ENCODE measurements at places on chromosomes 3 and 15. TPM values are rescaled to one million over a fixed set of nuclear protein-coding genes. Genes with fewer than 3 reads are reported as not detected.

DNA sequence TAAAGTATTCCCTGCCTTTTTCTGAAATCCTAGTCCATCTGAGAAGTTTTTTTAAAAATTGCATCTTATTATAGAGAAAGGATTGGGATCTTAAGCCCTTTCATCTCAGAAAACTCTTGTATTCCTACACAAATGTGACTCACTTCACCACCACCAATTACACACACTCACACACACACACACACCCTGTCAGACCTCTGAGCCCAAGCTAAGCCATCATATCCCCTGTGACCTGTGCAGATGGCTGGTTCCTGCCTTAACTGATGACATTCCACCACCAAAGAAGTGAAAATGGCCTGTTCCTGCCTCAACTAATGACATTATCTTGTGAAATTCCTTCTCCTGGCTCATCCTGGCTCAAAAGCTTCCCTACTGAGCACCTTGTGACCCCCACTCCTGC lies 1181.9 kb downstream of the ROBO2 start:
- no peak for DNase-seq

GRCh38 chr3:97927704-97928103 lies 44.5 kb downstream of the RIOX2 start:
- no peak for DNase-seq

DNA sequence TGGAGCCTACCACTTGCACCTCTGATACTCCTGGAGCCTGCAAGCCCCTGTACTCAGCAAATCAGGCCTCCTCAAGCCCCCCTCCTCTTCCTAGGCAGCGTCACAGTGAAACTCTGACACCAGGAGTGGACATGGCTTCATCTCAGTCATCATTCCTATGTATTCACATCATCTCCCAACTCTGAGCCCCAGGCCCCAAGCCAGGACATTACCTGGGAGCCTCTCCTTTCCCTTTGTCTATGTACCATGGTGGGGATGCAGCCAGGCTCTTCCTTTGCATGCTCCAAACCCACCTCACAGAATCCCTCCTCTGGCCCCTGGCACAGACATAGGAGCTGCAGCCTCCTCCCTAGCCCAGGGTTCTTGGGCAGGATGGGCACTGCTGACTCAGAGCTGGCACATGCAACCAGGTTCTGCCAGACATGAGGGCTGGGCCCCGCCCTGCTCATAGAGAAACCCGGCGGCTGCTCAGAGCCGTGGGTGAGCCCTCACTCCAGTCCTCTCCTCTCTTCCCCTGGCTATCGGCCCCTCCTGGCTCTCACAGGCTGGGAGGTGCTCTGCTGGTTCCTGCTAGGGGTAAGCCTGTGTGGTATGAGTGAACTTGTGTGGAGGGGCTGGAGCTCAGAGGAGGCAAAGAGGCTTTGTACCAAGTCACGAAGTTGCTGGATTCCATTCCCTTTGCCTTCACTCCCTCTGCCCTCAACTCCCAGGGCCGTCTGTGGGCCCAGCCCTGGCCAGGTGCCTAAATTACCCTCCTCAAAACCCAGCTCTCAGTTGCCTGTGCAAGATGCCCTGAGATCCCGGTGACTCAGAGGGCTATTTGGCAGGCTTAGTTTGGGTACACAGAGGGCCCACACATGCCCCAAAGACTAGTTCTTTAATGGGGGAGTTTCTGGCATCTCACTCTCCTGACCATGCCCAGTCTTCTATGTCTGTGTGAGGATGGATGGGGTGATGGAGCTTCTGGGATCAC lies 1.9 kb upstream of the PLCD1 start:
- DNase-seq = peak; percentile 50

DNA sequence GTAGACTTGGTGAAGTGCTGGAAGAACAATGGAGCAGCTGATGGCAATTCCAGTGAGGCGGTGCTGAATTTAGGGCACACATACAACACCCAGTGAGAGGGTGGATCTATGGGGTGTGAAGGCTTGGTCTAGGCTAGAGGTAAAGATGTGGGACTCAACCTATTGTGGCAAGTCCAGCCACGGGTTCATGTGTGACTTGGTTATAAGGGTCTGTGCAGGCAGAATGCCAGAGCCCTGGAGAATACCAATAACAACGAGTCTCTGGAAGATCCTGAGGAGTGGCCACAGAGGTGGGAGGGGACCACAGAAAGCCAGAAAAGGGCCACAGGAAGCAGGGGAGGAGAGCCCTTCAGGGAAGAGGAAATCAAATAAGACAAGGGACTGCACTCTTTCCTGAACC lies 55.0 kb downstream of the VGLL4 start:
- DNase-seq = no peak

GRCh38 chr15:35912196-35912595 lies 366.2 kb upstream of the DPH6 start:
- no peak for DNase-seq

DNA sequence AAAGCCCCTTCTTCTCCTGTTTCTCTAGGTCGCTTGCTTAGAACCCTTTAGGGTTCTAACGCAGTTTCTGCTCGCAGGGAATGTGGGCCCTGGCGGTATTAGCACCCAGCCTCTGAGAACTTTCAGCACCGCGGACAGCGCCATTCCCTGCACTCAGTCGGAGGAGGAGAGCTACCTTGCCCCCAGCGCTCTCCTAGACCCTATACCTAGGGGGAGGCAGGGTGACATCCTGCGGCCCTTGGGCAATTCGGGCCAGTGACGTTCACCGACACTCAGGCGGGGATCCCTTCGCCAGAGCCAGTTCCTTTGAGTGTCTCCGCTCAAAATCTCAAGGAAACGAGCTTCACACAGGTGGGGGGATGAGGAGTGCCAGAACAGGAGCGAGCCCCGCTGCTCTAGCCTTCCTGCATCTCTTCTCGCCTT lies 1.3 kb downstream of the SLC7A14 start:
- peak; percentile 42 for DNase-seq

DNA sequence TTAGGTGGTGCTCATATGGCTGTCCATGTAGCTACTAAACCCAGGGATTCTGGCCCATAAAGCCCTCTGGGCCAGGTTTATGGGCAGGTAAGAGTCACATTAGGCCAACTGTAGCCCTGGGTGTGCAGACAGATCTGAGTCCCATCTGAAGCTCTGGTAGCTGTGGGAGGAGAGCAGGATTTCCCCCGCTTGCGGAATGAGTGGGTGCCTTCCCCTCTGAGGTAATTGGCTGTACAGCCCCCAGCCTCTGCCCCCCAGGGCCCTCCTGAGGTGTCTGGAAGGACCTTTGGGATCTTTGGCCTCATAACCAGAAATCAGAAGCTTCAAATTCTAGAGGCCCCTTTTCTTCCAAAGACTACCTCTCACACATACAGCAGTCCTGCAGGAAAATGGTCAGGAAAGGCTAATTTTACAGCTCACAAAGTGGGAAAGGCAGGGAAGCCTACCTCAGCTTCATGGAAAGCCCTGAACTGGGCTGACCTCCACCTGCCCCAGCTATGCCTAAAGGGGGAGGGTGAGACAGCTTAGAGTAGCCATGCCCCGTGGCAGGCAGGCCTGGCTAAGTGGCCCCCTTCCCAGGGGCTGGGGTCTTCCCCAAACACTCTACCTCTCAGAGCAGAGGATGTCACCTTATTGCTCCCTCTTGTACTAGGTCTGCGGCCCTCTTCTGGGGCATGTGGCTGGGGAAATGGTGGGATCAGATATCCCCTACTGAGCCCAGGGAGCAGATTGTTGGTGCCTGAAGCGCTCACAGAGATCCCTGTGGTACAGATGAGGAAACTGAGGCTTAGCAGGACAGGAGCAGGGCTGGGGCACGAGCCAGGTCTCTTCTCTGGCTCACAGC lies 16.8 kb downstream of the HEMK1 start:
- no peak for DNase-seq

DNA sequence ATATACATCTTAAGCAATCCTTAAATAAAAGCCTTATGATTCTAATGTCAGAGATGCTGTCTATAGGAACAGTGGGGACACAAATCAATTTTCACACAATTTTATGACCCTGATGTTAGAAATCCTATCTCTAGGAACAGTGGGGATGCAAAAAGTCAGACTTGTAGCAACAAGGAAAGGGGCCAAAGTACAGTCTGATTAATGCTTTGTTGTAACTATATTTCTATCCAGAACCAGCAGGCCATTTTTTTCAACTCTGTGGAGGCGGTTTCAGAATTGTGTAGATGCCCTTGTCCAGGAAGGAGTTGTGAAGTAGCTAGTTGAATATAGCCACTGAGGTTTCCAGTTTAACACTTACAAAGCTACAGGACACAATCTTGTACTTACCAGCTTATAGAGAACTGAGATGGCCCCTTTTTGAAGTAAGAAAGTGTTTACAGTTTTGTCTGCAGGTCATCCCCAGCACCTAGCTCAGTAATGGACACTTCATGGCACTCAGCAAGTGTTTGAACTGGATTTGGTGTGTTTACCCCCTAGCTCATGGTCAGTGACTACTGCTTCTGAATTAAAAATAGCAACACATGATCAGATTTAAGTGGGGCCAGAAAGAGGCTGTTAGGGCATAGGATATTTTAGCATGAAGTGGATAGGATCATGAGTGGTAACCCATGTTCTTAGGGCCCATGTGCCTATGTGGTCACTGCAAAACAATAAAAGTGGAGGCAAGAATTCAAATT lies 54.3 kb downstream of the RAB7A start:
- DNase-seq = no peak

DNA sequence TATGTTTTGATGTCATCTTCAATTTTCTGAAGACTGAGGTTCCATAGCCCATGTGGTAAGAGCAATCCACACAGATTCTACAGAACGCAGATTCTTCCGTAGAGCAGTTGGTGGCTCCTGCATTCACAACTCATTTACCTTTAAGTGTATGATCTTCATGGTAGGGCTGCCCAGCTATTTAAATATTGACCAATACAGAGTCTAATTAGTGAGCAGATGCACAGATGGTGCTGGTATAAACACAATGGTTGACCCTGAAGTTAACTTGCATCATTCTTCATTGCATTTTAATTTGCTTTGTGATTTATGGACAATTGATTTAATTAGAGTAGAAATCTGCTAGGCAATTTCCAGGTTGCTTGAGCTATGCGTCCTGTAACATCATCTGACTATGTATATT lies 269.2 kb downstream of the SQOR start:
- no peak for DNase-seq

DNA sequence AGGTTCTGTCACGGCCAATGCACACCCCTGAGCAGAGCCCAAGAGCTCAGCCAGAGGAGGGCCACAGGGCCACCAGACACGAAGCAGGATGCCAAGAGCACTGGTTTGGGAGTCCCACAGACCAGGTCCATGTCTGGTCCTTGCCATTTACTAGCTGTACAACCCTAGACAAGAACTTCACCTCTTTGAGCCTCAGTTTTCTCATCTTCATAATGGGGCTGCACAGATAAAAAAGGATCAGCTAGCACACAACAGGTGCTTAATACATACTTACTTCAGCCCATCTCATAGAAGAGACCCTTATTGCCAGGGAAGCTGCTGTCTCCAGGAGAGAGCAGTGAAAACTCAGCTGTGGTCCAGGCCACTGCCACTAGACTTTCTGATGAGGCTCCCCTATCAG lies 152.0 kb downstream of the NUP210 start:
- no peak for DNase-seq

GRCh38 chr15:37823601-37824275 lies 110.7 kb upstream of the TMCO5A start:
- DNase-seq = no peak

- DNase-seq = peak; percentile 65
Measured at GRCh38 chr3:148955544-148956346, 35.6 kb upstream of the GYG1 start.

- DNase-seq = no peak
Measured at GRCh38 chr15:52008359-52008697, 10.7 kb upstream of the MAPK6 start.

- DNase-seq = no peak
Measured at GRCh38 chr3:17110660-17111396, 226.1 kb downstream of the PLCL2 start.

DNA sequence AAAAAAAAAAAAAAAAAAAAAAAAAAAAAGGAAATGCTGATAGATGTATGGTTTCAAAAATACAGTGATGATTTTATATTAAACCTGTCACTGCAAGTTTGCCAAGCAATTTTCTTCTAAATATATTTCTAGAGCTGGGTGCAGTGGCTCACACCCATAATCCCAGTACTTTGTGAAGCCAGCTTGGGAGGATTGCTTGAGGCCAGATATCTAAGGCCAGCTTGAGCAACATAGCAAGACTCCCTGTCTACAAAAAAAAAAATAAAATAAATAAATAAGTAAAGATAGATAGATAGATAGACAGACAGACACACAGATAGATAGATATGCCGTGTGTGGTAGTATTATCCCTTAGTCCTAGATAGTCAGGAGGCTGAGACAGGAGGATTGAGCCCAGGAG lies 41.4 kb upstream of the ST3GAL6 start:
- DNase-seq = no peak

- no peak for DNase-seq
Measured at GRCh38 chr15:59519329-59519728, 81.3 kb downstream of the FAM81A start.

- no peak for DNase-seq
Measured at GRCh38 chr3:187935623-187936156, 190.4 kb upstream of the BCL6 start.

GRCh38 chr3:178350763-178351162 lies 185.5 kb upstream of the KCNMB2 start:
- DNase-seq = no peak

GRCh38 chr15:74044267-74045110 lies 37.9 kb downstream of the GOLGA6A start:
- DNase-seq = peak; percentile 72

DNA sequence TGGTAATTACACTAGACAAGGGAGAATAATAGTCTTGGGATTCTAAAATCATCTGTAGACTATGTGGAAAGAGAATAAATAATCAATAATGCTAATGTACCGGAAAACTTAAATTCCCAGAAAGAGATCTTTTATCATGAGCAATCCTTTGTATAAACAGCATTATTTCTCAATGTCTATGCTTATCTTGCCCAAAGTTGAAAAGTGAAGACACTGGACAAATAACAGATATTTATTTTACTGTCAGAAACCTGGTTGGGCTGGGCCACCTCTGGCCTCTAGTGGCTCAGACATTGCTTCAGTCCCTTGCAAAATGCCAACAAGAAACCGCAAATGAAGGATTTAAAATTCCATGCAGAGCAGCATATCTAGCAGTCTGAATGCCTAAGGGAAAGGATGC lies 409.9 kb downstream of the FHIT start:
- no peak for DNase-seq

GRCh38 chr3:151460228-151460627 lies 633 bp downstream of the IGSF10 start:
- no peak for DNase-seq

CNTN3 gene
- total RNA-seq = 0.29 TPM

OSTN gene
- 0.28 TPM for total RNA-seq

CMTM7 gene
- total RNA-seq = 12.7 TPM

C2CD4A gene
- not detected for total RNA-seq

SCN11A gene
- 1.8 TPM for total RNA-seq

PRRT3 gene
- total RNA-seq = 0.51 TPM

CLDN18 gene
- not detected for total RNA-seq

EIF4A2 gene
- total RNA-seq = 429 TPM

OXTR gene
- total RNA-seq = 0.27 TPM

TEX55 gene
- not detected for total RNA-seq

FANCD2 gene
- 17.7 TPM for total RNA-seq

TMEM212 gene
- not detected for total RNA-seq

ROBO2 gene
- 51.3 TPM for total RNA-seq

SPG21 gene
- 130 TPM for total RNA-seq

SNX22 gene
- total RNA-seq = not detected
